OCI-M1 (cell line): ENCODE measurements at places on chromosomes 7 and 10.

- DNase-seq = no peak
These were observed 26.7 kb downstream of the SVIL start for GRCh38 chr10:29608062-29608461.

GRCh38 chr7:38321515-38321944 is 48.1 kb upstream of the TARP start:
- DNase-seq = peak; percentile 2

GRCh38 chr7:137732168-137732567 is 114.6 kb downstream of the DGKI start:
- DNase-seq = no peak

DNA sequence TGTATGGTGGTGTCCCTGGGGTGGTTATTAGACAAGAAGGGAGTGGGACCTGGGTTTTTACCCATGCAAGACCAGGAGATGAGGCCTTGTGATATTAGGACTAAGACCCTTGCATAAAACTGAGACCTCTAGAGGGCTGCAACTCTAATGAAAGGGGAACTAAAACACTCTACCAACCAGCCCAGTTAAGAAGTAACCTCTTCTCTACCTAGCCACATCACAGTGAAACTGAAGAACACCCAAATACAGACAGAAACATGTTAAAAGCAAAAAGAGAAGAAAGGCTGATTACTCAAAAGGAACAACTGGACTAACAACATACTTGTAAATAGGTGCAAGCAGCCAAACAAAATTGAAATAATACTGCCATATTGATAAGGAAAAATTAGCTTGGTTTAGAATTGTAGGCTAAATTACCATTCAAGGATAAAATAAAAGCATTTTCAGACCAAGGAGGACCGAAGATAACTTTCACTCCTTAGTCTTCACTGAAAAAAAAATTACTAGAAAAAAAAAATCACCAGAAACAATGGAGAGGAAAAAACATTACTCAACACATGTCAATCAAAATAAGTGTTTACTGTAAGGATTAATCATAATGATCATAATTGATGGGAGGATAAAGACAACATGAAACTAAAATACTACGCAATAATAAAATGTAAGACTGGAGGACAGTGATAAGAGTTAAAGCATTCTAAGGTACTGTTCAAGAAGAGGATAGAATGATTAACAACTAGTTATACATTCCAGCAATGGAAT is 27.6 kb downstream of the ERLIN1 start:
- no peak for DNase-seq

GRCh38 chr7:25456467-25457171 is 228.3 kb upstream of the NPVF start:
- DNase-seq = no peak
